ENCODE measurements at places on chromosomes 5 and 9.

DNA sequence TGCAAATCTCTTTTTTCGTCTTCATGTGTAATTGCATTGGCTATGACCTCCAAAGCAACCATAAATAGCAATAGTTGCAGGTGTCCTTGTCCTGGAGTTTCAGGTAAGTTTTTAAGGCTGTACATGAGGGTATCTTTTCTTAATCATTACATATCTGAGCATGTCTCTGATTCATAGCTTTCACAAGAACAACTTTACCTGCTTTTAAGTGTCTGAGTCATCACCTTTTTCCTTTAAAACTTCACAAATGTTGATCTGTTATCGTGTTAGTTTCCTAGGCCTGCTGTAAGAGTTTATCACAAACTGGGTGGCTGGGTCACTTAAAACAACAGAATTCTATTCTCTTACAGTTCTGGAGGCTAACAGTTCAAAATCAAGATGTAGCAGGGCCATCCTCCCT, 13.8 kb downstream of the GARNL3 start:
- no peak for DNase-seq

DNA sequence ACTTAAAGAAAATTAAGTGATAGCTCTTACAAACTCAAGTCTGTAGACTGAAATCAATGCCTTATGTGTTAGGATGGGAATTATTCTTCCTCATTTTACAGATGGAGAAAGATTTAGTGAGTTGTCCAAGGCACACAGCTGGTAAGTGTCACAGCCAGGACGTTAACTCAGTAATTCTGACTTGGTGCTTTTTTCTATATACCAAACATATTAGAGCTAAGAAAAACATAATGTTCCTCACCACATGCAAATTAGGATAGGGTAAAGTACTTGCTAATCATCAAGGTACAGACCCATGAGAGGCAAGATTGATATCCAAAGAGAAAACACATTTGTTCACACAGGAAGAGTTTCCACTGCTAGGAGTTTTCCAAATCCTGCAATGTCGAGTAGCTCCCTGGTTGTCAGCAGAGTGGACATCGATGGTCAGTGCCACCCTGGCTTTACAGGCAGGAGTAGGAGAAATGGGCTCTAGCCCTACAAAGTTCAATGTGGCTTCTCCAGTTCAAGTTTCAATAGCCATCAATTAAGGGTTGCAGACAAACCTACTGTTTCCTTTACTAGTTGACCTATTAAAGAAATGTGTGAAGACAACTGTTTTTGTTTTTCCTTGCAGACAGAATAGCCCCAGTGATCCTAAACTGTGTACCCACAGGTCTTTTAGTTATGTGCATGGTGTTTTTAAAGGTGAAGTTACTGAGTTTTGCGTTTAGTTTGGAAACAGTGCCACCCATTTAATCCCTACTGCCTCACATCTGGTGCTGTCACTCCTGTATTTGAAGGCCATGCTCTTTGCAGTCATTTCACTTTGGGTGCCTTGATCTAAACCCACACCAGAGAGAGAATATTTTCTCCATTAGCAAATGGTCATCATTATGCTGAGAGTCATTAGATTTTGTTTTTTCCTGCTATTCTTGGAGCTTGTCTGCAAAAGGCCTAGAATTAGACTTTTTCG, 460.8 kb upstream of the SMARCA2 start:
- DNase-seq = no peak

GRCh38 chr5:108911055-108911454, 163.4 kb downstream of the FER start:
- DNase-seq = no peak

- DNase-seq = no peak
Measured at GRCh38 chr5:176824604-176825003, 14.2 kb downstream of the UNC5A start.

DNA sequence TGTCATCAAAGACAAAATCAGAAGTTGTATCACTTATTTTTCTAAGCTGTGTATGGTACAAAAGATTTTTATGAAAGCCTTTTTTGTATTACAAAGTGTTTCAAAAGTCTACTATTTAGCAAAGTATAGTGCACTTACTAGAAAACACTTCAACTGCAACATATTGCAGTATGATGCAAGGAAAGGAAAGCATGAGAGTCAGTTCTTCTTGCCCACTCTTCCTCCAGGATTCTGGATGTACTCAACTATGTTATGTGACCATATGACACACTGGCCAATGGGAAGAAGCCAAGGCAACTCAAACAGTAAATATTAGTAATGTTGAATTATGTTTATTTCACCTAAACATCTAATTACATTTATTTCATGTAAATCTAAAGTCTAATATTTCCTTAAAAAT, 49.5 kb upstream of the TYRP1 start:
- no peak for DNase-seq

GRCh38 chr5:39947657-39948056, 522.9 kb upstream of the DAB2 start:
- no peak for DNase-seq

DNA sequence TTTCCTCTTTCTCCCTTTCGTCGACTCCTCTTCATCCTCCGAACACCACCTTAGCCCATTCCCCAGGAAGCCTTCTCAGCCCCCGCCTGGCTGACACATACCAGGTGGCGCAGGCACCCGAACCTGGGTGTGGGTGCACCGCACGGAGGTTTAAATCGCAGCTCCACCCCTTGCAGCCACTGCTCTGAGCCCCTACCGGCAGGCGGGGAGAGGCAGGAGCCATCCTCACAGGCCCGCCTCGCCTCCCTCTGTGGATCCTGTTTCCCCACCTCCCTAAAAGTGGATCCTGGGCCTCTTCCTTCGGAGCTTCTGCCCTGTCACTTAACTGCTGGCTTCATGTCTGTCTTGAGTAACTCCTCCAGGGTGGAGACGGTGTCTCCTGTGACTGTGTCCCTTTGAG, 110.7 kb downstream of the OLFM1 start:
- no peak for DNase-seq

- no peak for DNase-seq
Measured at GRCh38 chr5:109868737-109869136, 179.0 kb downstream of the MAN2A1 start.

DNA sequence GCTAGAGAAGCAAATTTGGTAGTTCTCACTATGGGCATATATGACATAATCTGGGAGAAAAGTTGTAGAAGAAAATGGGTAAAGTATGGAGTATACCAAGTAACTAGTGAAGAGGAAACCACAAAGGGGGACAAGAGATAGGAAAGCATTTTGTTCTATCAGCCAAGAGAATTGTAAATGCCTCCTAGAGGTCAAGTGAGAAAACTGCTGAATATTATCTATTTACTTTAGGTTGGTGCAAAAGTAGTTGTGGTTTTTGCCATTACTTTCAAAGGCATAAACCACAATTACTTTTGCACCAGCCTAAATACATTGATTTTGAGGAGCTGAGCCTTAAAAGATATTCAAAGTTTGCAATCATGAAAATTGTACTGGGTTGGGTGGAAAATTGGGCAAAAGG, 126.7 kb upstream of the GRHPR start:
- DNase-seq = no peak

- no peak for DNase-seq
Measured at GRCh38 chr5:99129768-99130501, 201.1 kb upstream of the CHD1 start.

DNA sequence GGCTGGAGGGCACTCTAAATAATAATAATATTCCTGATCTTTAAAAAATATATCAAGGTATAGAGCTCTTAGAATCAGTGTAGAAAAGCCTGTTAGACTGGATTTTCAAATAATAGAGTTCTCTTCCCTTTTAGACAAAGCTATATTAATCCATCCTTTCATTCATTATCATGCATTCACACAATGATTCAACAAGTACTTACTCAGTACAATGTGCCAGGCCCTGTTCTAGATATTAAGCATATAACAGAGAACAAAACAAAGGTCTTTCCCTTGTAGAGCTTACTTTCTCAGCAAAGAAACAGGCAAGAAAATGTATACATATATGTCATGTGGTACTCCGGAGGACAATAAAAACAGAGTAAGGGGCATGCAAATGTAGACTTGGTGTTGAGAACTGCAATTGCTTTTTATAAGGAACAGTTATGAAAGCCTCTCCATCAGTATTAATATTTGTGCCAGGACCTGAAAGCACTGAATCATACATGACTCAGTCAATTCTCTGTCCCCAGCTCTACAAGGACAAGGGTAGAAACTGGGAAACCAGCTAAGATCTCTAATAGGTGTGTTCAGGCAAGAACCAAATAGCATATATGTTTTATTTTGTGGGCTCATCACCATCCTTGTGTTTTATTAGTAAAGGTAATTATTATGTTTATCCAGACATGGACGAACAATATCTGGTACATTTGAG, 72.2 kb downstream of the PIP5K1B start:
- no peak for DNase-seq

DNA sequence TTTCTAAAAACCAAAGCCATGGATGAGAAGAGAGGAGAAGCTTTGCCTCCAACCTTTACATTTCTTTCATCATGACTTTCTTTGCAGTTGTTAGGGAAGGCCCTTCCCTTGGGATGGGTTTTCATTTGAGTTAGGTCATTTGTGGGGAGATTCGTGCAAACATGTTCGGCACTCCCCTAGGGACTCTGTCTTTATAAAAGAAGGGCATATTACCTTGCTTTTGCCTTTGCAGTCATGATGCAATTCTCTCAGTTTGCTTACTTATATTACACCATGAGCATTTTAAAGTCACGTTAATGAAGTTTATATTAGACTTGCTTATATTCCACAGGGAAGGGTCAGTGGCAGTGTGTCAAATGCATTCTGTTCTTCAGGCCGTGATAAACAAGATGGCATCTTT, 289.3 kb upstream of the WWC1 start:
- no peak for DNase-seq

- no peak for DNase-seq
Measured at GRCh38 chr9:72309364-72310133, 55.5 kb downstream of the ZFAND5 start.

GRCh38 chr5:159510282-159510681, 180.0 kb upstream of the IL12B start:
- peak; percentile 58 for DNase-seq

DNA sequence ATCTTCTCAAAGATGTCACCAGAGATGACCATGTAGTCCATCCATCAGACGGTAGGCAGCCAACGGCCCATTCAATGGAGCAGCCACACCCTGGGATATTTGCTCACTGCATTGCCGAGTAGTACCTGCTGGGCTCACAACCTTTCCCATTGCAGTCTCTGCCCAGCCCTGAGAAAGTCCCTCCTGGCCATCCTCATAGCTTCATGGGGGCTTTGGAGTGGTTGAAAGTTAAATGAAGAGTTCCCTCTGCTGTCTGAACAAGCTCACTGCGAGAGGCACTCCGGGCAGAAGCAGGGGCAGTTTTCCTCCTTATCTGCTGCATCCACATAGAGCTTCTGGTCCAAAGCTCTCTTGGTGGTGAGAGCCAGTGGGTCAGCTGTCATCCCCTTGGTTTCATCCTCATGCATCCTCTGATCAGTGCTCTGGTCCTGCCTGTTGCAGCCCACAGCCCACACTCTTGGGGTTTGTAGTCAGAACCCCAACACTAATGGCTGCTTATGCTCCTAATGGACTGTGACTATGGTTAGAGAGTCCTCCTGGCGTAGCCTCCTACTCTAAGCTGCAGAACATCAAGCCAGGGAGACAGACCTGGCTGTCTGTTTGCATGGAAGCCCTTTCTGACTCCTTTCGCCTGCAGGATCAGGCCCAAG, 23.3 kb downstream of the TNFSF8 start:
- DNase-seq = no peak

DNA sequence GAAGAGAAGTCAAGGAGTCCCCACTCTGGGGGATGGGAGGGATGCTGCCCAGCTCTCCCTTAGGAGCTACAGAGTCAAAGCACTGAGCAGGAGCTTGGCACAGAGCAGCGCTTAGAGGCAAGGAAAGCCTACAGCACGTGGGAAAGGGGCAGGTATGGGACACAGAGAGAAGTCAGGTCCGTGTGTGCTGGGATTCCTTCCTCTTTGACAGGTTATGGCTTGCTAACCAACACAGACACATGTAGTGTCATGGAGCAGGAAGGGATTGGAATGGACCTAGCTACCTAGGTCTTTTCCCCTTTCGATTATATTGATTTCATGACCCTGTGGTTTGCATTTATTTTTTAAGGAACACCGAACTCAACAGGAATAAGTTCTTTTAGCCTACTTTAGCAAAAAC, 208.5 kb upstream of the TUT7 start:
- no peak for DNase-seq

GRCh38 chr5:93417490-93417889, 163.5 kb downstream of the NR2F1-AS1 start:
- no peak for DNase-seq

- no peak for DNase-seq
Measured at GRCh38 chr5:82354543-82354942, 76.4 kb upstream of the RPS23 start.

DNA sequence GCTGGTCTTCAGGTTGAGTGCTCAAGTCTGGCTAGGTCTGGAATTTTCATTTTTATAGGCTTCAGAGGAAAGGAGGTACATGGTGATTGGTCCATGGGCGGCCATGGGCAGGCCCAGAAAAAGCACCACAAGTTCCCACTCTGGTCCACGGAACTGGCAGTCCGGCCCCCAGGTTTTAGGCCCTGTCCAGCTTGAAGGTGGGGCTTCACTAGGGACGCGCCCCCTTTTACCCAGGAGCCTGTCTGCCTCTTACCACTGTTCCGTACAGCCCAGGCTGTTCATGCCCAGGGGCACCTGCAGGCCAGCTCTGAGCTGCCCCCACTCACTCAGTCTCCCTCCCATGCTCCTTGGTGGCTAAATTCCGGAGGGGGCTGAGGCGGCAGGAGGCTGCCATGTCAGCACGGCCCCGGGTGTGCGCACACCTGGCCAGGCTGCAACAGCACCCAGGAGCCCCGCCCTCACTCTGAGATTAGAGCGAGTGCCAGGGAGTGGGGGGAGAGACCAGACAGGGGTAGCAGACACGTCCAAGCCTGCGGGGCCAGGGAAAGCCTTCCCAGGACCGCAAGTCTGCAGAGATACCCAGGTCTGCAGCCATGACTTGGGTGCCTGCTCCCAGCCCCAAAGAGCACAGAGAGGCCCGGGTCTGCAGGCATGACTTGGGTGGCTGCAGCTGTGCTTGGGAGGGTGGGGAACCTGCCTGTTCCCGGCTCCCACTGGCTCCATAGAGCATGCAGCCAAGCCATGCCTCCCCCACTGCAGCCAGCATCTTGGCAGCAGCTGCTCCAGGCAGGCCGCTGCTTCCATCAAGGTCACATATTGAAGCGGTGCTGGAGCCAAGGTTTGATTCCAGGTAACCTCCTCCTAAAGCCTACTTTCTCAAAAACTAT, 390.2 kb upstream of the SGCD start:
- no peak for DNase-seq

DNA sequence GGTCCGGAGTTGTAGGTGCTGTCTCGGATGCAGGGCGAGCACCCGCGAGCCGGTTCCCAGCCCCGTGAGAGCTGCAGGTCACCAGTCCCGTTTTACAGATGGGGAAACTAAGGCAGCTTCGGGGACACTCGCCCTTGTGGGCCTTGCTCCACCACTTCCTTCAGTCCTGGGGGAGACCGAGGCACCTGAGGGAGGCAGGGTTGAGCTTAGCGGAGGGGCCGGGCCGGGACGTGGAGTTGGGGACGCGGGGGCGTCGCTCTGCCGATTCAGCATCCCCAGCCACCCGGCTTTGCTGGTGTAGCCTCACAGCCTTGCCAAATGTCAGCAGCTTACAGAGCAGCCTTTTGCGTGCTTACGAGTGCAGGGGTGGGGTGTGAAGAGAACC, 530 bp downstream of the BBLN start:
- DNase-seq = no peak

DNA sequence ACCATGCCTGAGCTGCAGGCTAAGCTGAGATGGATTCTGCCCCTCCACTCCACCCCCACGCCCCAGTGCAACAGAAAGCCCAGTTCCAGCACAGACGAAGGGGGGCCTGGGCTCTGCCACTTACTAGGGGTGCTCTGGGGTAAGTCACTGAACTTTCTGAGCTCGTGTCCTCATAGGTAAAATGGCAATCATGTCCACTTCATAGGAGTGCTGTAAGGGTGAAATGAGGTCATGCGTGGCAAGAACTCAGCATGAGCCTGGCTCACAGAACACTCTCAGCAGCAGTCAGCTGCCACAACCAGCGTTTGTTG, 8.4 kb upstream of the PSD2 start:
- DNase-seq = no peak

Data from AG09309 (cell line).